Activated CD4-positive, alpha-beta T cell treated with anti-CD3 and anti-CD28 coated beads for 36 hours (primary cell): ENCODE measurements at places on chromosomes 16 and 17.
A peak's percentile ranks its signal among the peaks of the same experiment; 100 is the strongest.

GRCh38 chr16:72917051-72917450, 130.9 kb downstream of the ZFHX3 start:
- no peaks in the 10 kb centered on the region for H3K27me3 ChIP-seq
- peaks cover 6% of the 10 kb centered on the region for H3K4me1 ChIP-seq
- no peak overlapping the region for H3K27ac ChIP-seq
- H3K36me3 ChIP-seq, result no peaks in the 10 kb centered on the region

GRCh38 chr17:74916851-74917199, 6.2 kb downstream of the USH1G start:
- H3K27me3 ChIP-seq, result peaks cover 9% of the 10 kb centered on the region
- no peak overlapping the region for H3K27ac ChIP-seq
- H3K36me3 ChIP-seq, result no peaks in the 10 kb centered on the region
- DNase-seq, result no peak
- H3K4me3 ChIP-seq, result no peak overlapping the region
- H3K4me1 ChIP-seq, result no peaks in the 10 kb centered on the region

DNA sequence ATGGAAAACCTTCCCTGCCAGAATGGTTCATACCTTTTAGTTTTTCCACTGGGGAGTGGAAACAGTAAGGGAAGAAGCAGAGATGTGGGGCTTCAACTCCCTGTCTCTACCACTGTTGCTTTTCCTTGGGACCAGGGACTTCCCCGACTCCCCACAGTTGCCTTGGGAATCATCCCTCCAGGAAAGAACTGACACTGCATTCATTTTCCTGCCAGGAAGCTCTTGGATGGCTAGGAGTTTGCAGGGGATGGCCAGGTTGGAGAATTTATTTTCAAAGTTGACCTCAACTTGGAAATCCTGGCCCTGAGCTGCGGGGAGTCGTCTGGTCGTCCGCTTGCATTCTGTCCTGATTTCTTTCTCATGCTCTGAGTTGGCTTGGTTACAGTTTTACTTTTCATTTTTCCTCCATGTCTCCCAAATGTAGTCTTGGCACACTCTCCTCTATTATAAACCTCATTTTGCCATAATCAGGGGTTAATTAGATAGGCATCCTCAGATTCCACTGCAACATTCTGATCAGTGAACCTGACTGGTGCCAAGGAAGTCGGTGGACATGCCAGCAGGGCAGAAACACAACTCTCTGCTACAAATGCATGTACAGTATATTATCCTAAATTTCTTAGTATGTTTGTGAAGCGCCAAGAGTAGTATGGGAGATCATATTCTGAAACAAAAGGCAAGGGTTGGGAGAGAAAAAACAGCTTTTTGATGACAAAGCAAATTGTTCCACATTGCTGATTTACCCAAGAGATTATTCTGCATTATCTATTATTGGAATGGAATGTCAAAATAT, 220.5 kb upstream of the XYLT1 start:
- no peaks in the 10 kb centered on the region for H3K36me3 ChIP-seq
- peaks cover 20% of the 10 kb centered on the region for H3K27me3 ChIP-seq
- DNase-seq, result no peak
- no peak overlapping the region for H3K4me3 ChIP-seq

GRCh38 chr17:46977348-46977747, 1.7 kb downstream of the RPRML start:
- peaks cover 7% of the 10 kb centered on the region for H3K4me1 ChIP-seq
- H3K27ac ChIP-seq, result no peak overlapping the region
- peak; percentile 21 for DNase-seq

DNA sequence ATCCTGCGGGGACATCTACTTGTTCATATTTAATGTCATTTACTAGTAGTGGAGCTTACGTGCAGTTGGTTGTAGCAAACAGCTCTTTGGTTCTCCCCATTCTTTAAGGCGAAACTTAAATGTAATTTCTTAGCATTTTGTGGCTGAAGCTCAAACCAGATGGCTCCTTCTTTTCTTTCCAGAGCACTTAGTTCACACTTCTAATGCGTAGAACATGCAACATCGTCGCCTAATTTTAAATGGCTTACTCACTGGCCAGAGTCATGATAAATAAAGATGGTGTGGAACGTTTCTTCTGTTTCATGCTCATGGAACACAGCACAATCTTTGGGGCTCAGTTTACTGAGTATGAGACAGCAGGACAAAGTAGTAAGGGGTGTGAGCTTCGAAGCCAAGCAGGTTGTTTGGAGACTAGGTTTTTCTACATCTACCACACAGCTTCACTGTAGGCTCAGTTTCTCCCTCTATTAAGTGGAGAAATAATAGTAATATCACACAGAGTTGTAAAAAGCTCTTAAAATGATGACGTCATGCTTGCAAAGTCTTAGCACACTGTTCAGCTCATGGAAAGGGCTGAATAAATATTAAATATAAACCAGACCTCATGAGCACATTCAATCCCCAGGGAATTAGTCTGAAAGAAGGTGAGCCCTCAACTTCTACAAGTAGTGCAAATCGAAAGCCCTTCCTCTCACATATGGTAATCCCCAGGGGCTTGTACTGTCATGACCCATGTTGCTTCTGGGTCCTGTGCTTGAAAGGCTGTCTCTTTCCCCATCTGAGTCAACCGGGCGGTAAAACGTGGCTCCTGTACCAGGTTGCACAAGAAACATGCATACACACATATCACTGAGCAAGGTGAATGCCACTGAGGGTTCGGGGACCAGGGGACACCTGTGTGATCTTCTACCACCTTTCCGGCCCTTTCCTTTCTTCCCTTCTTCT, 384.3 kb downstream of the CDH13 start:
- H3K4me1 ChIP-seq, result no peaks in the 10 kb centered on the region
- H3K36me3 ChIP-seq, result no peaks in the 10 kb centered on the region
- H3K27ac ChIP-seq, result no peak overlapping the region
- H3K4me3 ChIP-seq, result no peak overlapping the region
- no peak for DNase-seq
- peaks cover 5% of the 10 kb centered on the region for H3K27me3 ChIP-seq

DNA sequence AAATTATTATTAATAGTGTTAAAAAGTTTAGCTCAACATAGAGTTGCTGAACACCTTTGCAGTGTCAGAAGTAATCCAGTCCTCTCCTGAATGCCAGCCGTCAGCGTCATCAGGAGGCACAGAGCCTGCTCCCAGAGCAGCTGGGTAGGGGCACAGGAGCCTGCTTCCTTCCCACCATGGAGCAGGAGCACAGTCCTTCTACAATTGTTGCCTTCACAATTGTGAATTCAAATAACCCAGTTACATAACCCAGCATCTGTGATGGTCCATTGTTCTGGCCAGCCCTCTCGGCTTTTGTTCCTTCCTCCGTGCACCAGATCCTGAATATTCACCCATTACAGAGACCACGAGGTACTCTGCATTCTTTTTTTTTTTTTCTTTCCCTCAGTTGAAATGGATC, 393.9 kb upstream of the MAF start:
- no peak overlapping the region for H3K4me3 ChIP-seq
- DNase-seq, result no peak
- no peaks in the 10 kb centered on the region for H3K36me3 ChIP-seq
- no peak overlapping the region for H3K27ac ChIP-seq
- no peaks in the 10 kb centered on the region for H3K4me1 ChIP-seq

- no peak overlapping the region for H3K4me3 ChIP-seq
- H3K27me3 ChIP-seq, result no peaks in the 10 kb centered on the region
- DNase-seq, result no peak
- peaks cover 89% of the 10 kb centered on the region for H3K4me1 ChIP-seq
- peaks cover 63% of the 10 kb centered on the region for H3K36me3 ChIP-seq
These were observed 130.8 kb upstream of the CHMP6 start for GRCh38 chr17:80860703-80861417.

DNA sequence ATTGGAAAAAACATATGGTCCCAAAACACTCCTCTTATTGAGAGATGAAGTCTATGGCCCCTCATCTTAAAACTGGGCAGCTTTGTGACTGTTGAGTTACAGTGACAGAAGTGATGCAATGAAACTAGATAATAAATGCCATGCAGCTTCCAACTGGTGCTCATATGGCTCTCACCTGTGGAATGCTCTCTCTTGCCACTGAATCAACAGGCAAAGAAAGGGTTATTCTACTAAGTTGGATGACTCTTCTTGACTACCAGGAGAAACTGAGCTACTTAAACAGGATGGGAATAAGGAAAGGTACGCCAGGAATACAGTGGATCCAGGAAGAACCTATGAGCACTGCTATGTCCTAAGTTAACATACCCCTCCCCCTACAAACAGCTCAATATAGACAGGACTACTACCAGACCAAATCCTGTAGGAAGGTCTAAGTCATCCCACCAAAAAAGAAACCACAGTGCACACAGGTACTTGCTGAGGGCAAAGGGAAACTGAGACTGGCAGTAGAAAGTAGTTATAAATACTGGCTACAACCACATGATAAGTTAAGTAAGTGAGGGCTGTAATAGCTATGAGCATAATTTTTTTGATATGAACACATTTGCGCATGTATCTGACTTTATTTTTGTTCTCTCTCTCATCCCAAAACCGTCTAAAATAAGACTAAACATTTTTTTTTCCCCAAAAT, 398.5 kb downstream of the ZFHX3 start:
- H3K27ac ChIP-seq, result no peak overlapping the region
- peaks cover 2% of the 10 kb centered on the region for H3K27me3 ChIP-seq
- H3K4me1 ChIP-seq, result no peaks in the 10 kb centered on the region
- no peak overlapping the region for H3K4me3 ChIP-seq
- DNase-seq, result no peak

- H3K36me3 ChIP-seq, result no peaks in the 10 kb centered on the region
- peaks cover 6% of the 10 kb centered on the region for H3K27me3 ChIP-seq
- DNase-seq, result no peak
These were observed 2.5 kb upstream of the SMPD3 start for GRCh38 chr16:68450741-68451255.

GRCh38 chr16:48133455-48134211, 22.2 kb downstream of the ABCC12 start:
- DNase-seq, result no peak
- H3K36me3 ChIP-seq, result no peaks in the 10 kb centered on the region
- peaks cover 9% of the 10 kb centered on the region for H3K27me3 ChIP-seq
- no peak overlapping the region for H3K4me3 ChIP-seq

DNA sequence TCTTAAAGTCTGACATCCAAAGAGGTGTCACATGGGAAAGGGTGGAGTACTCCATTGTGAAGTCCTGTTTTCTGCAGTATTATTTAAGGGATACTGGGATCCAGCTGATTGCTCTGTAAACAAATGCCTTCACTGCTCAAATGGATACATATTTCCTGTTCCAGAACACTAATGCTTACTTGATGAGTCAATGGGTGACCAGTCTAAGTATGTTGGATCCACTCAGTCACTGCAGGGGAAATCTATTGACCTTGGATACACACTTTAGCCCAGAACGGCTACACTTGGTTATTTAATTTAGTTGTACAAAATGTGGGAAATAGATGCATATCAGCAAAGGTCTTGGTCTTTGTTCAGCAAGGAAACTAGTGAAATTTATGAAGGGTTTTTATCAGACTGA, 261.4 kb downstream of the MAP2K4 start:
- H3K36me3 ChIP-seq, result no peaks in the 10 kb centered on the region
- no peak overlapping the region for H3K27ac ChIP-seq
- no peak for DNase-seq
- no peaks in the 10 kb centered on the region for H3K4me1 ChIP-seq

DNA sequence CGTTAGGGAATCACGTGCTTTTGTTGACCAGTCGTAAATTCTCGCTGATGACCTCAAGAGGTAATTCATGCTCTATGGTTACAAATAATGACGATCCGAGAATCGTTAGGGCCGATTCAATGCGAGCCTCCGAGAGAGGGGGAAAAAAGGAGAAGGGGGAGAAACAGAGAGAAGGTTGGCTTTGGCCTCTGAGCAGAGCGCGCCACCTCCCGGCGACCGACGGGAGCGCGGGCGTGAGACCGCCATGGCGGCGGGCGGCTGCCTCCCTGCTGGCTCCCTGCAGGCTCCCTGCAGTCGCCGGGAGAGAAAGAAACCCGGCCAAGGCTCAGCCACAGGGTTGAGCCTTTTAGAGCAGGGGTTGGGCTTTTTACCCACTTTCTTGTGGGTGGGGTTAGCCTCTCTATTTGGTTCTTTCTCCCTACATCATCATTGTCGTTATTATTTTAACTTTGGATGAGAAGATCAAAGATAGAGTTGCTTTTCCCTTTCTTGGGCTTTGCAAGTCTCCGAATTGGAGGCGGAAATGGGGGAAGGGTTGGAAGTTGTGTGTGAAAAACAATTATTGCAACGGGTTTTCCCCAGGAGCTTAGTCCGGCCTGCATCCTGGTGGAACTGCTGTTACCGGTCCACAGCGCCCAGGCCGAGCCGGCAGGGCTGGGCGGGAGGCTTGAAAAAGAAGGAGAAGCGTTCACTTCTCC, 410 bp upstream of the HOXB5 start:
- no peaks in the 10 kb centered on the region for H3K36me3 ChIP-seq
- DNase-seq, result peak; percentile 90
- peak overlapping the region; percentile 67 for H3K4me3 ChIP-seq
- peaks cover 40% of the 10 kb centered on the region for H3K4me1 ChIP-seq

DNA sequence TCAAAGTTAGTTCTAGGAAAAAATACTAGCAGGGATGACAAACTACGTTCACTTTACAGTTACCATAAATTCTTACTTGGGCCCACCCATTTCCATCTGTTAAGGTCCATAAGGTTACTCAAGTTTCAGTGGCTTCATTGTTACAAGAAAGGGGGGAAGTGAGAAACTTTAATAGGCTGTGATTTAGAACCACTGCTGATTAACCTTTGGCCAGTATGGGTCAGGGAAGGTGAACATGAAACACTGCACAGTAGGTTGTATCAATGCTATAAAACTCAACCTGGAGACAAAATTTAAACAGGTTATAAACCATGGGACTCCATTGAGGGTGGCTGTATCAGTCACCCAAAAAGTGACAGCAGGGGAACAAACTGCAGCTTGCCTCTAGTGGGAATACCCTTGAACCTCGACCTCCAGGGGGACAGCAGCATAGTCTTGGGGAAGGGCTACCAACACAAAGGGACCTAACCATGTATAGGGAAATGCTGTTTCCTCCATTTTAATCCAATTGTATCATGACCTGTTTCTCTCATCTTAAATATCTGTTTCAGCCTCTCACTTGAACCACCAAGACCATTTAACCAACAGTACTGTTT, 10.4 kb downstream of the PTRH2 start:
- peaks cover 50% of the 10 kb centered on the region for H3K4me1 ChIP-seq
- peaks cover 69% of the 10 kb centered on the region for H3K36me3 ChIP-seq
- DNase-seq, result no peak
- no peak overlapping the region for H3K4me3 ChIP-seq
- no peaks in the 10 kb centered on the region for H3K27me3 ChIP-seq

- H3K4me3 ChIP-seq, result no peak overlapping the region
- peaks cover 10% of the 10 kb centered on the region for H3K4me1 ChIP-seq
- no peaks in the 10 kb centered on the region for H3K36me3 ChIP-seq
- no peak overlapping the region for H3K27ac ChIP-seq
These were observed 211.5 kb upstream of the AXIN2 start for GRCh38 chr17:65772989-65773388.
